ENCODE measurements at places on chromosomes 1 and 21.

- DNase-seq: no peak
These were observed 163.2 kb upstream of the LRRC7 start for GRCh38 chr1:69404486-69404885.

DNA sequence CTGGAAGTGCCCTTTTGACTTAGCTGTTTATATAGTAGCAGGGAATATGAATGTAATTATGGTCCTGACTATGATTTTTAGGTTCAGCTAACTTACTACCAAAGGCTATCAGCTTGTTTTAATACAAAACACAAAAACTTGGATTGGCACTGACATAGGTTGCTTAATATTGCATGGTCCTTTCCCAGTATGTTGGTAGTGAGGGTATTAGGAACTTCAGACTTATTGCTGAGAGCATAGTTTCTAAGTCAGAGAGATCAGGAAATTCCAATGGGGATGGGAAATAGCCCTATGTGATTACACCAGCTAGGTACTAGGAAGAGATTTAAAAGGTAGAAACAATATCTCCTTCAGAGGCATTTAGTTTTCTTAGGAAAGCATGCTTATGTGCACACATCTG lies 7.7 kb downstream of the ARID1A start:
- DNase-seq: no peak

- no peak for DNase-seq
These were observed 17.9 kb downstream of the GBP5 start for GRCh38 chr1:89254658-89255287.

DNA sequence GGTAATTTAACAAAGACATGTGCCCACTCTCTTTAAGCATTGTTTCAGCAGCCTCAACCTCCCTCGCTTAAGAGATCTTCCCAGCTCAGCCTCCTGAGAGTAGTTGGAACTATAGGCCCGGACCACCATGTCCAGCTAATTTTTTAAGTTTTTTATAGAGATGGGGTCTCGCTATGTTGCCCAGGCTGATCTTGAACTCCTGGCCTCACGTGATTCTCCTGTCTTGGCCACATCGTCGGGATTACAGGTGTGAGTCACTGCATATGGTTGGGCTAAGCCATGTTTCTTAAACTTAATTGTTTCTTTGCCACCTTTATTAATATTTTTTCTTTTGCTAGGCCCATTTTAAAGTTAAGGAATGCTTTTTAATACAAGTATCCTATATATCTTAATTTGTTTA lies 18.6 kb upstream of the AGPAT3 start:
- DNase-seq: no peak

GRCh38 chr1:188517139-188517538 lies 1688.4 kb downstream of the PLA2G4A start:
- no peak for DNase-seq

- DNase-seq: no peak
These were observed 29.6 kb downstream of the SIM2 start for GRCh38 chr21:36728371-36729111.

DNA sequence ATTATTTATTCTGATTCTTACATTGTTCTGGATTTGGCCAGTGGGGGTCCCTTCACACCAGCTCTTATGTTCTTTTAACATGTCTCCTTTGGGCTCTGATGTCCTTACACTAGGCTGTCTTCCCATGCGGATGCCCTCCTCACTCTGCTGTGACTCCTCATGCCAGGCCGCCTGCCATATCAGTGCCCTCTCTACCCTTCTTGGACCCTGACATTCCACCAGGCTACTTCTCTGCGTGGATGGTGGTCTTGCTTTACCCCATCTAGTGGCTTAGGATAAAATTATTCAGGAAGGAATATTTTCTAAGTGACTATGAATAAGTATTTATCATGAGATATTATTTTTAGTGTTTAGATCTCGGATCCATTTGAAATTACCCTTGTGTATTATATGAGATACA lies 21.2 kb downstream of the ATF6 start:
- DNase-seq: no peak

- no peak for DNase-seq
These were observed 673 bp upstream of the DHCR24 start for GRCh38 chr1:54887665-54888071.

DNA sequence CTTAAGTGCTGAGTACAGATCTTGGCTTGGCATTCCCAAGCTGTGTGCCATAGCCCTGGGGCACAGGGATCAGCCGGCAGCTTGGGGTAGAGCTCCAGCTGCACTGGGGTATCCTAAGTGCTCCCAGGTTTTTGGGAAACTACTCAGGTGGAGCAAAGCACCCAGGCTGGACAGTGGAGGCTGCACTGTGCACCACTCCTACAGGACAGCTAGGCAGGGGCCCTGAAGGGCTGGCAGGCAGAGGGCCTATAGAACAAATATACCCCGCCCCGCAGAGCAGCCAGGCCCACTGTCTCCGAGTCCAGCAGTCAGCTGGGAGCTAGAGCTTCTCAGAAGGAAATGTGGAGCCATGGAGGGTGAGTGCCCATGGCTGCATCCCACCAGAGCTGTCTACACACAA lies 691.7 kb upstream of the ADGRL2 start:
- no peak for DNase-seq

GRCh38 chr21:28761674-28762356 lies 230.9 kb downstream of the LTN1 start:
- no peak for DNase-seq

Measured in cortex of kidney (tissue), 1 donor.